ENCODE measurements at places on chromosomes 13 and 19. TPM values are rescaled to one million over a fixed set of nuclear protein-coding genes. Genes with fewer than 3 reads are reported as not detected.

Gene VSTM2B
- total RNA-seq = 50.3 TPM

Gene CDK8
- total RNA-seq = 15.9 TPM

Gene ZNF90
- total RNA-seq = 1.3 TPM

Gene TNNI3
- not detected for total RNA-seq

Gene CILP2
- 1.1 TPM for total RNA-seq

- peak; percentile 60 for DNase-seq
Measured at GRCh38 chr19:18932216-18932841, 8.7 kb downstream of the HOMER3 start.

GRCh38 chr19:34276614-34277013, 22.3 kb downstream of the GARRE1 start:
- DNase-seq = no peak

DNA sequence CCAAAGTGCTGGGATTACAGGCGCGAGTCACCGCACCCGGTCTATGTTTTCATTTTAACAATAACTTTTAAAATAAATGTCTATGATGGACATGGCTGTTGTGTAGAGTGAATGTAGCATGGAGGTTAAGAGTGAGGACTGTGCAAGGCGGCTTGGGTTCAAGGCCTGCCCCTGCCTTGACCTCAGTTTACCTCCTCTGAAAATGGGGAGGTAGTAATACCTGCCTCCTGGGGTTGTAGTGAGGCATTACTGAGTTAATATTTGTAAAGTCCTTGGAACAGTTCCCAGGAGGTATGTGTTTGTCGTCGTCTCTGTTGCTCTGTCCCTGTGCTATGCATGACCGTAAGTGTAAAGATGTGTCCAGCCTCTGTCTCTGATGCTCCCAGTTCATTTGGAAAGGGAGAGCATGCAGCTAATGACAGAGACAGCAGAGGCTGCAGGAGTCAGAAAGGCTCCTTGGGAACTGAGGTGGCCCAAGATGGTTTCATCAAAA, 9.4 kb downstream of the GARRE1 start:
- DNase-seq = no peak

- DNase-seq = no peak
Measured at GRCh38 chr19:16824658-16825311, 4.4 kb upstream of the SIN3B start.

DNA sequence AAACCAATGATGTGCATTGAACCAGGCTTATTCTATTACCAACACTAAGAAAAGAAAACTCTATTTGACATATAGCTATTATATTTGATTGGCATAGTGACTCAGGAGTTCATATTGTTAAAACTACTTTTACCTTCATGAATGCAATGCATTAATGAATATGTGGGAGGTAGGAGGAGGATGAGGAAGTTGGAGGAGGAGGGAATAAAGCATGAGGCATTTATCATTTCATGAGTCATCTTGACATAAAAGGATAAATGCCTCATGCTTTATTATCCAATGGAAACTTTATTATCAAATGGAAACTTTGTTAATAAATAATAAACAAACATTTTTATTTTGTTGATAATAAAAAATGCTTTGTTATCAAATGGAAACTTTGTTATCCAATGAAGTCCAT, 116.5 kb downstream of the SPRY2 start:
- DNase-seq = no peak

GRCh38 chr13:40969169-40969901, 49.8 kb downstream of the ELF1 start:
- DNase-seq = no peak

- DNase-seq = no peak
Measured at GRCh38 chr19:12930002-12930645, 3.4 kb downstream of the FARSA start.

- DNase-seq = no peak
Measured at GRCh38 chr19:46748325-46749109, 2.3 kb upstream of the STRN4 start.
